GOT3 (cell line): ENCODE measurements at places on chromosomes 11 and 22.

GRCh38 chr11:13290221-13290980 is 12.8 kb downstream of the BMAL1 start:
- no peak for DNase-seq

DNA sequence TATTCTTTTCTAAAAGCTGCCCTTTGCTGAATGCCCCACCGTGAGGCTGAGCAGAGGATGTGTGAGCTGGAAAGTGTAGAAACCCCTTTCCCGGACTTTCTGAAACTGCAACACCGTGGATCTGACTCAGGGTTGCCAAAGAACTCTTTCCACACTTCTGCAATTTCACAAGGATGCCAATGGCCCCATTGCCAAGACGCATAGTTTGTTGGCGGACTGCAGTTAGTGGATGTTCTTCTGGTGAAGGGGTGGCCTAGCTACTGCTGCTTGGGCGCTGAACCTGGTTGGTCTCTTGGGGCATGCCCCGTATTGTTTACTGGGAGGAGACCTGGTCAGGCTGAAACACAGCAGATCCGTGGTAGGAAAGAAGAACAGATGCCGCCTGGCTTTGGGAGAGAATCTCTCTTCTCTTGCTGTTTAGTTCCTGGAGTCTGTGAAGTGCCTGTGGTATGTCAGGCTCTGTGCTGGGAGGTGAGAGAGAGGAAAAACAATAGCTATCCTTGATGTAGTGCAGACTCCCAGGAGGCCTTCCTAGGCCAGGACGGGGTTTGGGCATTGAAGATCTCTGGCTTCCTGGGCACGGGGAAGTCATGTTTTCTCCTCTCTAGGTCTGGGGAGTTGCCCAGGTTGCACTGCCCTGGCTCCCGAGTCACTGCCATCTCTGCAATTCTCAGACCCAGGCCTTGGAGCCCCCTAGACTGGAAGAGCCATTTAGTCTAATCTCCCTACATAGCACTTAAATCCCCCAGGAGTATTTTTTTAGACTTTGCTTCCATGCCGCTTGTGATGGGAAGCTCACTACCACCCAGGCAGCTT is 26.9 kb downstream of the CD82 start:
- no peak for DNase-seq

- no peak for DNase-seq
Observed at GRCh38 chr22:43733138-43733537, 79.0 kb downstream of the EFCAB6 start.

DNA sequence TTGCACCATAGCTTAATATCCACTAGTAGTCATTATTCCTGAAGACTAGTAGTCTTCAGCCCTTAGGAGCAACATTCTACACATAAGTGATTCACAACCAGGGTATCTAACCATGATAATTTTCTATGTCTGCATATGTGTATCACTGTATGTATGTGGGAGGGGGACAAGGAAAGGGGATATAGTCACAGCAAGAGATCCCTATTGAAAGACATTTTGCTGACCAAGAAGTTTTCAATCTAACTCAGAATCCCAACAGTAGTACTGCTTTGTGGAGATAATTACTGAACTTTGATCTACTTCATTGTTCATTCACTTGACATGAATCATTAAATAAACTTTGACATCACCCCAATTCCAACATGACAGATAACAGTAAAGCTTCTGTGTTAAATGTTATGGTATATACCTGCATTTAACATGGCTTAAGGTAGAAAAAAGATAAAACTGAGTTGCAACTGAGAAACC is 10.3 kb downstream of the PIK3C2A start:
- DNase-seq: no peak

DNA sequence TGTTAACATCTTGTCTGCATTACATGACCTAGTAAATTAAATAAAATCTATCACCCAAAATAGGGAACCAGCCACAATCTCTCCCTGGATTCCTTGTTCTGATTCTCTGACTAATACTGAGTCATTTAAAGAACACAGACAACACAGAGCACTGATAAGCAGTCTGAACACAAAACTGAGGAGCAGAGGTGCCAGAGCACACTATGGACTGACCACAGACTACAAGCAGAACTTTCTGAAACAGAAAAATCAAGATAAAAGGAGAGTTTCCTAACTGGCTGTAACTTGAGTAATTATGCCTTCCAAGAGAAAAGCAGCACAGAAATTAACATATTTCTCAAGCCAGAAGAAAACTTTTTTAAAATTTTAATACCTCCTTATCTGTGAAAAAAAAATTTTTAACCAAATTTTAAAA is 128.8 kb downstream of the SGSM3 start:
- DNase-seq: no peak

- no peak for DNase-seq
Observed at GRCh38 chr11:32438346-32438865, 3.1 kb upstream of the WT1 start.

DNA sequence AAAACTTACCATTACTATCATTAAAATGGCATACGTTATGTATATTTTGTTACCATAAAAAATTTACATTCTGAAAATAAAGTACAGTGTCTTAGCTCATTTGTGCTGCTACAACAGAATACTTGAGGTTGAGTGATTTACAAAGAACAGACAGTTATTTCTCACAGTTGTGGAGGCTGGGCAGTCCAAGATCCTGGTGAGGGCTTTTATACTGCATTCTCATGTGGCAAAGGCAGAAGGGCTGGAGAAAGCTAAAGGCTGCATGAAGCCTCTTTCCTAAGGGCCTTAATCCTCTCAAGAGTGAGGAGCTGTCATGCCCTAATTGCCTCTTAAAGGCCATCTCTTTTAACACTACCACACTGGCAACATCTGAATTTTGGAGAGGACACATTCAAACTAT is 13.3 kb downstream of the GGTLC2 start:
- no peak for DNase-seq

GRCh38 chr22:19704355-19705015 is 9.8 kb upstream of the SEPTIN5 start:
- DNase-seq: no peak

- no peak for DNase-seq
Observed at GRCh38 chr22:42869888-42870480, 12.9 kb upstream of the ARFGAP3 start.

DNA sequence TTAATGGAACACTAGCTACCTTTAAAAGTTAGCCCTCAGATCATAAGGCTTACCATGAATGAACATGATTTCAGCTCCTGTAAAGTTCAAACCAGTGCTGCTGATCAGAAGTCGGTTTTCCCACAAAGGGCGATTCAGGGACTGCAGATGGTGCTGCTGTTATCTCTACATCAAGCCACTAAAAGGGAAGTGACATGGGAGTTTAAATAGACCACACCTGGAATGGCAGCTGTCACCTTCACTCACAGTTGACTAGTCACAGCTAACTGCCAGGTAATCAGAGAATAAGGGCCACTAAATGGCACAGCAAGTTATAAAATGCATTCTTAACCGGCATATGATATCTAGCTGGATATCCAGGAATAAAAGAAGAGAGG is 581.1 kb upstream of the ARHGAP42 start:
- DNase-seq: no peak

DNA sequence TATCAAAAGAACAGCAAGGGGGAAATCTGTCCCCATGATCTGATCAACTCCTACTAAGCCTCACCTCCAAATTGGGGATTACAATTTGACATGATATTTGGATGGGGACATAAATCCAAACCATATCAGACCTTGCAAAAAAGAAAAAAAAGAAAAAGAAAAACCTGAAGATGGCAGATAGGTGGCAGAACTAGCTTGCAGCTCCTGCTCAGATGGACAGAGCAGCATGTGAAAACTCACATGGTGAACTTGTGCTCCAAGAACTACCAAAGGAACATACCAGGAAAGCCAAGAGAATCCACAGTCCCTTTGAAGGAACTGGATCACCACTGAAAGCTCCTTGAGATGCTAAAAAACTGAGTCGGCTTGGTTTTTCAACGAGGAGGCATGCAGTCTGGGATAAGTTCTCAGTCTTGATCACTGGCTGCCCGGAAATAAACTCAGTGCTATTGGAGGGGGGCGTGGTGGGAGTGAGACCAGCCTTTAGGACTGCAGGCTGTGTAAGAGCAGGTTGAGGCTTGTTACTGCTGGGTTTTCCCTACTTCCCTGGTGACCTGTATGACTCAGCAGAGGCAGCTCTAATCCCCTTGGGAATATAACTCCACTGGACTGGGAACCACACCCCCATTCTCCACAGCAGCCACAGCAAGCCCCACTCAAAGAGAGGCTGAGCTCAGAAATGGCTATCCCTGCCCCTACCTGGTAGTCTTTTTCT is 358.3 kb upstream of the ARHGAP42 start:
- DNase-seq: no peak
